ENCODE measurements at places on chromosomes 11 and 22. TPM values are rescaled to one million over a fixed set of nuclear protein-coding genes. Genes with fewer than 3 reads are reported as not detected.

Gene FOLR1
- polyA plus RNA-seq, result 0.15 TPM

Gene MAJIN
- not detected for polyA plus RNA-seq

Gene DENND6B
- polyA plus RNA-seq, result 4.4 TPM

Gene AGBL2
- polyA plus RNA-seq, result 0.92 TPM

Gene ZNF215
- 1.7 TPM for polyA plus RNA-seq

Gene GPR83
- polyA plus RNA-seq, result not detected

Gene RIBC2
- polyA plus RNA-seq, result not detected

Gene KCTD14
- polyA plus RNA-seq, result 11.6 TPM

Gene OR51B6
- polyA plus RNA-seq, result not detected

Gene HPS4
- 19.0 TPM for polyA plus RNA-seq

Gene SMIM35
- polyA plus RNA-seq, result not detected

Gene FLRT1
- polyA plus RNA-seq, result not detected

Gene CPT1B
- 3.2 TPM for polyA plus RNA-seq

Gene AMBRA1
- polyA plus RNA-seq, result 19.8 TPM

Gene TMEM191C
- 2.0 TPM for polyA plus RNA-seq

Gene HIKESHI
- polyA plus RNA-seq, result 33.7 TPM

Gene MUC2
- 22.8 TPM for polyA plus RNA-seq

Gene SNX15
- polyA plus RNA-seq, result 31.4 TPM

Gene HBD
- not detected for polyA plus RNA-seq

Gene RIC3
- 0.23 TPM for polyA plus RNA-seq

Gene HEPHL1
- polyA plus RNA-seq, result not detected

Gene OR8D1
- polyA plus RNA-seq, result not detected

Gene DDX25
- polyA plus RNA-seq, result 0.60 TPM

Gene EHF
- 151 TPM for polyA plus RNA-seq

Gene OR52I2
- not detected for polyA plus RNA-seq

Gene IGLL1
- not detected for polyA plus RNA-seq

Gene TMEM132A
- polyA plus RNA-seq, result 0.60 TPM

Gene FAM227A
- polyA plus RNA-seq, result 0.23 TPM

Gene SLC5A4
- 0.16 TPM for polyA plus RNA-seq

Gene CACNA1I
- polyA plus RNA-seq, result not detected

Gene GAS2L1
- 12.0 TPM for polyA plus RNA-seq

Gene MALAT1
- 374 TPM for polyA plus RNA-seq

Gene EIF4G2
- polyA plus RNA-seq, result 301 TPM

Gene SPON1
- polyA plus RNA-seq, result 12.6 TPM

Gene LARGE2
- not detected for polyA plus RNA-seq

Gene LRRC10B
- not detected for polyA plus RNA-seq

Gene PLAAT5
- 1.2 TPM for polyA plus RNA-seq

Gene FOLR2
- 14.1 TPM for polyA plus RNA-seq

Gene ANKK1
- not detected for polyA plus RNA-seq

Gene VSIG2
- polyA plus RNA-seq, result 54.6 TPM

Gene UBQLNL
- 0.34 TPM for polyA plus RNA-seq

Gene FIBIN
- 0.46 TPM for polyA plus RNA-seq

Gene OR5B17
- polyA plus RNA-seq, result not detected

Gene BAIAP2L2
- 25.8 TPM for polyA plus RNA-seq

Gene PPP1R14B
- polyA plus RNA-seq, result 78.8 TPM

Gene GGT5
- polyA plus RNA-seq, result 26.2 TPM

Gene MSANTD2
- polyA plus RNA-seq, result 5.2 TPM

Gene B3GAT1
- not detected for polyA plus RNA-seq

Gene SHANK3
- 6.6 TPM for polyA plus RNA-seq

Gene OR5A1
- not detected for polyA plus RNA-seq

Gene ZNRD2
- polyA plus RNA-seq, result 36.6 TPM

Gene TCN1
- polyA plus RNA-seq, result not detected

Gene SCN3B
- polyA plus RNA-seq, result not detected

Gene GP1BB
- polyA plus RNA-seq, result 1.1 TPM

All from sigmoid colon (tissue), 7 donors.